ENCODE measurements at places on chromosomes 5 and 9. TPM values are rescaled to one million over a fixed set of nuclear protein-coding genes. Genes with fewer than 3 reads are reported as not detected.

DNA sequence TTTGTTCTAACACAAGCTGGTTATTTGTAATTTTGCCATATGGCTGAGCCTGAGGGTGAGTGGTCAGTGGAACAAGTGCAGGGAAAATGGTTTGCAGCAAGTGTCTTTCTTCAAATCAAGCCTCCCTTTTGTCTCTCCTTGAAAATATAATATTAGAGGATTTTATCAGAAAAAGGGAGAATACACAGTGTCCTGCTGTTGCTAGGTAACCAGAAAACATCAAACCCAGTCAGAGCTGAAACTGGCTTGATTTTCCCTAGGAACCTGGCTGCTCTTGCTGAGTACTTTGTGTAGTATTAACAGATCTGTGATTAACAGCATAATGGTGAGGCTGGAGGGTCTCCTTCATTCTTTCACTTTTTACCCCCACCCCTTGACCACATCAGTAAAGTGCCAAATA is 314.0 kb downstream of the ARHGEF28 start:
- H3K4me1 ChIP-seq, result peaks cover 19% of the 10 kb centered on the region
- H3K36me3 ChIP-seq, result no peaks in the 10 kb centered on the region
- DNase-seq, result peak; percentile 31
- H3K4me3 ChIP-seq, result no peak overlapping the region

- H3K36me3 ChIP-seq, result peaks cover 47% of the 10 kb centered on the region
- DNase-seq, result no peak
- no peak overlapping the region for H3K4me3 ChIP-seq
- H3K4me1 ChIP-seq, result peaks cover 18% of the 10 kb centered on the region
- no peaks in the 10 kb centered on the region for H3K27me3 ChIP-seq
- peak overlapping the region; percentile 93 for H3K27ac ChIP-seq
Observed at GRCh38 chr5:133977161-133977787, 8.8 kb upstream of the C5orf15 start.

Gene DBH
- not detected for total RNA-seq

DNA sequence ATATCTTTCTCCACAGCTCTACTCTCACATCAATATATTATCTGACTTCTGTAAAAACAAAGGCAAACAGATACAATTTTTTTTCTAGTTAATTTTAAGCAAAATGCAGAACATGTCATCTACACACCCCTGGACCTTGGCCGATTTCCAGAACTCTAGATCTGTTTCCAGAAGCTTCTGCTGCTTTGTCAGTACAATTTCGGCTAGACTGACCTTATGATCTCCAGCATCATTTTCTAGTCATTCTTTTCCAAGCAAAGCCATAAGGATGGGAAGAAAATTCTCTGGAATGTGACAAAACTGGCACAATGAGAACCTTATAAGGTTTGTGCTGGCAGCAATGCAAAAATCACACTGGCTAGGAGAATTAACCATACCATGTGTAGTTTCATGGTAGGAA is 132.8 kb upstream of the MPDZ start:
- peak; percentile 12 for DNase-seq
- no peak overlapping the region for H3K27ac ChIP-seq
- H3K27me3 ChIP-seq, result no peaks in the 10 kb centered on the region
- no peaks in the 10 kb centered on the region for H3K4me1 ChIP-seq
- no peaks in the 10 kb centered on the region for H3K36me3 ChIP-seq

Gene ZNF367
- 0.89 TPM for total RNA-seq
